ENCODE measurements at places on chromosomes 6 and 20.

GRCh38 chr6:94600636-94601035, 976.7 kb upstream of the MANEA start:
- DNase-seq: no peak

DNA sequence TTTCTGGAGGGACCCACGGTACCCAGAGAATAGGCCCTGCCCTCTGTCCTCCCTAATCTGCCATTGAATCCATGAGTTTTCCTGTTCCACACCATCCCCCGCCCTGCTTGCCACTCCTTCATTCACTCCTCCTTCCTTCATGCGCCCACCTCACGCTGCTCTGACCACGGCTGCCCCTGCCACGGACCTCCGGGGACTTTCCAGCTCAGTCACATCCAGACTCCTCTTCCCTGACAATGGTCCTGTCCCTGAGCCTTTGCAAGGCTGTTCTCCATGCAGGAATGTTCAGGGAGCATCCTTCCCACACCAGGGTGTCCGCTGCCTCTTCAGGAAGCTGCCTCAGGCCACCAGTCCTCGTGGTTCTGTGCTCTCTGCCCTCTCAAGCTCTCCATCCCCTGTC, 25.9 kb downstream of the GLP1R start:
- no peak for DNase-seq

- DNase-seq: no peak
Measured at GRCh38 chr6:142568857-142569597, 267.2 kb downstream of the ADGRG6 start.

DNA sequence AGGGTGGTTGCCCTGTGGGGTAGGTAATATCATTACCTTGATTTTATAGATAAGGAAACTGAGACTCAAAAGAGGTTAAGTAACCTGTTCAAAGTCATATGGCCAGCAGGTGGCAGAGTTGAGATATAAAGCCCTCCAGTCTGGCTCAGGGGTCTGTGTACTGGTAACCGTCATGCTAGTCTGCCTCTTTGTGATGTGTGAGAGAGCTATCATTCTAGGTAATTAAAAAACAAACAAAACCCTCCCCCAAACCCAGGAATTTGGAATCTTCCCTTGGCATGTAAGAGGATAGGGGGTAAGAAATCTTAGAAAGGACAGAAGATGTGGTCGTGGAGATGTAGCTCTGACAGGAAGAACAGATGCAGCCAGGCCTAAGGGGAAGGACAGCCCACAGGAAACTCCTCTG, 206.0 kb downstream of the CDC5L start:
- no peak for DNase-seq

DNA sequence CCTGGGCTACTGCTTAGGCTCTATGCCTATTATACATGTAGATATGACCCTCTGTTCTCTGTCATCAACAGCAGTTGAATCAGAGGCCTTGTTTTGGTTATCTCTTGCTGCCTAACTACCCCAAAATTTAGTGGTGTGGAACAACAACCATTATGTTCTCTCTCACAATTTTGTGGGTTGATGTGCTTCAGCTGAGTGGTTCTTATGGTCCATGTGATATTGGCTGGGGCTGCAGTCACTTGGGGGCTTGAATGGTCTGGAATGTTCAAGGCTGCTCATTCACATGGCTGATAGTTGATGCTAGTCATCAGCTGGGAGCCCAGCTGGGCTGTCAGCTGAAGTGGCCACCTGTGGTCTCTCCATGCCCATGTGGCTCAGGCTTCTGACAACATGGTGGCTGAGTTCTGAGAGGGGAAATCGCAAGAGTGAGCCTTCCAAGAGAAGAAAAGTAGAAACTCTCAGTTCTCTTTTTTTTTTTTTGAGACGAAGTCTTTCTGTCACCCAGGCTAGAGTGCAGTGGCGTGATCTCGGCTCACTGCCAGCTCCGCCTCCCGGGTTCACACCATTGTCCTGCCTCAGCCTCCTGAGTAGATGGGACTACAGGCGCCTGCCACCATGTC, 47.8 kb downstream of the SHLD1 start:
- DNase-seq: no peak

- DNase-seq: no peak
Measured at GRCh38 chr6:84553527-84553926, 210.9 kb downstream of the TBX18 start.

- no peak for DNase-seq
Measured at GRCh38 chr6:13834790-13835189, 20.4 kb upstream of the MCUR1 start.

GRCh38 chr20:13170771-13171170, 50.3 kb upstream of the ISM1 start:
- no peak for DNase-seq

GRCh38 chr6:136511397-136511796, 38.8 kb downstream of the MAP7 start:
- no peak for DNase-seq

DNA sequence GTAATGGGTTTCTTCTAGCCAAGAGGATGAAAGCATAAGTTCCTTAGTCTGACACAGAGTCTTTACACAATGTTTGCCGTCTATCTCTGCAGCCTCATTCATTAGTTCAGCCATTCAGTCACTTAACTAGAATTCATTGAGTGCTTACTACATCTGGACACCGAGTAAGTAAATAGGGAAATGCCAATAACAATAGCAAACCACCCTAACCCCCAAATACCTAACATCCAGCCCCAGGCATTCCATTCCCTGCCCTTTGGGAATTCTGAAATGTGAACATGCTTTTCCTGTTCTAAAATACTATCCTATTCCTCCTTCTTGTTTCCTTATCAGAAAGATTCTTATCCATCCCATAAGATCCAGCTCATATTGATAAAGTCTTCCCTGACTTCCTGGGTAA, 277.6 kb upstream of the RNF217 start:
- DNase-seq: no peak

- no peak for DNase-seq
Measured at GRCh38 chr6:8583291-8583690, 147.9 kb upstream of the SLC35B3 start.

- no peak for DNase-seq
Measured at GRCh38 chr6:169976301-169977081, 225.1 kb downstream of the ERMARD start.

DNA sequence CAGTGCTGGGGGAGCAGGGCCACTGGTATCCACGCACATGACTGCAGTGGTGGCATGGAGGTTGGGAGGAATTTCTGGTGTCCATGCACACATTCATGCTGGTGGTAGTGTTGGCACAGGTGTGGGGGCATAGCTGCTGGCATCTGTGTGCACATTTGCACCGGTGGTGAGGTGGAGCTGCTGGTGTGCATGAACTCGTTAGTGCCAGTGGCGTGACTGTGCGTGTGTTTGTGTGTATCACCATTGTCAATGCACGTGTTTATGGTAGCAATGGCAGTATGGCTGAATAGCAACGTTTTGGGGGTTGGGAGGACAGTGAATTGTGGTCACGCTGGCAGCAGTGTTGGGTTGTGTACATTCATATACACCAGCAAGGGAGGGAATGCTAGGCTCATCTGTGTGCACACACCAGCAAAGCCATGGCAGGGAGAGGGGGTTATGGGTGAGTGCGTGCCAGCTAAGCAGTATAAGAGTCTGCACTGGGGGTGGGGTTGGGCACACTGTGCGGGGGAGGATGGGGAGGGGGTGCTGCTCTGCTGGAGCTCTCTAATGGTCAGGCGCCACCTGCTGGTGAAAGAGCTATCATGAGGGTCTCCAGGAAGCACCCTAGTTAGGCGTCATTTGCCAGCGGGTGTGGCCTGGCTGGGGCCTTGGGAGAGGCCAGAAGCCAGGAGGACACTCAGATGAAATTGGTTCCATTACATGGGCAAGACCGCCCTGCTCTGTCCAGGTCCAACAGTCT, 626.1 kb upstream of the ID4 start:
- no peak for DNase-seq

DNA sequence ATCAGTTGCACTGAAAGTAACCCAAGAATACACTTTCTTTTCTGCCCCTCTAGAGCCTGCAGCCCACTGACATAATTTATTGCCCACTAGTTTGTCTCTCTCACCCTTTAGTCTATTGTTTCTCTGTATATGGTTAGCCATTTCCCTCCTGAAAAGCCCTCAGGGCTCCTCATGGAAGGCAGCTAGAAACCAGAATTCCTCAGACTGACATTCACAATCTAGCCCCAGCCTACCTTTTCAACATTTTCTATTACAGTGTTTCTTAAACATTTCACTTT, 21.4 kb upstream of the PAQR8 start:
- DNase-seq: no peak

- DNase-seq: no peak
Measured at GRCh38 chr6:13877051-13877450, 47.7 kb upstream of the RNF182 start.

DNA sequence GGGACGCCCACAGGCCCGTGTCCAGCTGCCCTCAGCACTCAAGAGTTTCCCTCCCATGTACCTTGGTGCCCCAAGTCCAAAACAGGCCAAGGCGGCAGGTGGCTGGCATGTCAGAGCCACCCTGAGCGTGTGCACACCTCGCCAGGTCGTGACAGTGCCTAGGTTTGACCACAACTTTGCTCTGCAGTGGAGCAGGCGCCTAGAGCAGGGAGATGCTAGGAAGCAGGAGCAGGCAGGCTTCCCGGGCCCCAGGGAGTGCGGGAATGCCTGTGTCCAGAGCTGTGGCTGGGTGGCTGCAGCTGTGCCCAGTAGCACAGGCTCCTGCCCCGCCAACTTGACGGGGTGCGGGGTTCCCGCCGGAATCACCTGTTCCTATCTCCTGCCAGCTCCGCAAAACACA, 380.8 kb upstream of the IMPG1 start:
- DNase-seq: no peak

DNA sequence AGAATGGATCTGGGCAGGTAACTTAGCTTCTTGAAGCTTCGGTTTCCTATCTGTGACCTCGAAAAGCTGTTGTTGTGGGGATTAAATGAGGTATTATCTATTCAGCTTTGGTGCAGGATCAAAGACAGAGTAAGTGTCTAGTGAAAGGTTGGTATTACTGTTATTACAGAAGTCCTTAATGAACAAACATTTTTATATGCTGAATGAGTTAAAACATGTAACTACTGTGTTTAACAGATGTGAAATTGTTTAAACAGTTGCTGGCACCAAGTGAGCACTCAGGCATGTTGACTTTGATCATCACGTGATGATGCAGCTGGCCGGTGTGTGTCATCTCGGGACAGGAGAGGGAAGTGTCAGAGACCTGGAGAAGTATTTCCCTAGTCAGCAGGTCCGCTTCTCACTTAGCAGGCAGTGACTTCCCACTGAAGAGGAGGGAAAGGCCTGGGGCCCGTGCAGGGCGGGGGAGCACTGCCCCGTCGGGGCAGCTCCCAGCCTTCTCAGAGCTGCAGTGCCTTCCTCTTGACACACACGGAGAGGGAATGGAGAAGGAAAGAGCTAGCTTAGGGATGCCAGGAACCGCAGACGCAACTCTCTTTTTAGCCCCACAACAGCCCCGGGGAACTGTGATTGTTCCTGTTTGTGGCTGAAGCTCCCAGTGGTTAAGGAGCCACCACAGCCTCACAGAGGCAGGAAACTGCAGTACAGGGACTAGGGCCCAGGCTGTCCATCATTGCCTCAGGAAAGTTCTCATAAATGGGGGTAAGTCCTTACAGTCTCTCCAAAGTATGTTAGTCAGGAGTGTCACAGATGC, 18.0 kb downstream of the TUBB2A start:
- DNase-seq: no peak

DNA sequence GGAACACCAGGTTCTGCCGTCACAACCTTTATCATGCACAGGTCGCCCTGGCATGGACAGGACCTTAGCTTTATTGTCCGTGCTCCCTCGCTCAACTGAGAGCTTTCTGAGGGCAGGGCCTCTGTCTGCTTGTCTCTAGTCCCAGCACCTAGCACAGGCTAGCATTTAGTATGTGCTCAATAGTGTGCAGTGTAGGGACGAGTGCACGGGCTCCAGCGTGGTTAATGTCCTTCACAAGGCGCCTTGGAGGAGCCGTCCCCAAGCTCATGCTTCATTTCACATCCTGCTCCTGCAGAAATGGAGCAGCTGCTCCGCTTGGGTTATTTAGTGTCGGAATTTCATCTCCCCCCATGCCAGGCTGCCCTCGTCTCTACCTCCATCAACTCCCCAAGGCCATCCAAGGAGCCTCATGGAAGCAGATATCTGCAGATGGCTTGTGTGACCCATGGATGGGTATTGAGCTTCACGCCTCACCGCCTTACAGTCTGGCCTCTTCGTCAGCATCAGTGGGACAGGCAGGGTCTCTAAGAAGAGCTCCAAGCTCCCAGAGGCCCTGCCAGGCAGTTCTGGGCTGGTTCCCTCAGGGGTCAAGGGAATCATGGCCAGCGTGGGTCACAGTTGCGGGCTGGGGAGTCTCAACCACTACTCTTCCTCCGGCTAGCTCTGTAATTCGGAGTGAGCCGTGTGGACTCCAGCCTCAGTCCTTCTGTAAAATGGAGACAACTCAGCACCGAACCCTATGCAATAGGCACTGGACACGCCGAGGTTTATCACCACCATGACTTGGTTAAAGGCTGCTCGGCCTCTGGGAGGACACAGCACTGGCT, 60.8 kb upstream of the APCDD1L start:
- DNase-seq: no peak

- DNase-seq: no peak
Measured at GRCh38 chr6:84028350-84028749, 5.2 kb upstream of the MRAP2 start.
